ENCODE measurements at places on chromosomes 12 and 14.
A peak's percentile ranks its signal among the peaks of the same experiment; 100 is the strongest.

DNA sequence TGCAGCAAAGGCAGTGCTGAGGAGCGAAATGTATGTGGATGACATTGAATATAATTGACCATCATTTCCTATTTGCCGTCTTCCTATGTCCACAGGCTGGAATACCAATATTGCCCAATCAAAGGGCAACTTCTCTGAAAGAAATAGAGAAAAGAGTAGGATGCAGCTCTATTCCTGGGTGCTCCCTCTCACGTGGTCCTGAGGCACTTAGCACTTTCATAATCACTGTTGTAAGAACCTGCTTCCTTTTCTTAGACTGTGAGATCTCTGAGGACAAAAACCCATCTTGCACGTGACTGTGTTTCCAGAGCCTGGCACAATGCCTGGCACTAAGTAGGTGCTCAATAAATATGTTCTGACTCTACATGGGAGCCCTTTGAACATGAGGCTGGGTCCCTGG lies 122.7 kb upstream of the CPM start:
- DNase-seq, result no peak

DNA sequence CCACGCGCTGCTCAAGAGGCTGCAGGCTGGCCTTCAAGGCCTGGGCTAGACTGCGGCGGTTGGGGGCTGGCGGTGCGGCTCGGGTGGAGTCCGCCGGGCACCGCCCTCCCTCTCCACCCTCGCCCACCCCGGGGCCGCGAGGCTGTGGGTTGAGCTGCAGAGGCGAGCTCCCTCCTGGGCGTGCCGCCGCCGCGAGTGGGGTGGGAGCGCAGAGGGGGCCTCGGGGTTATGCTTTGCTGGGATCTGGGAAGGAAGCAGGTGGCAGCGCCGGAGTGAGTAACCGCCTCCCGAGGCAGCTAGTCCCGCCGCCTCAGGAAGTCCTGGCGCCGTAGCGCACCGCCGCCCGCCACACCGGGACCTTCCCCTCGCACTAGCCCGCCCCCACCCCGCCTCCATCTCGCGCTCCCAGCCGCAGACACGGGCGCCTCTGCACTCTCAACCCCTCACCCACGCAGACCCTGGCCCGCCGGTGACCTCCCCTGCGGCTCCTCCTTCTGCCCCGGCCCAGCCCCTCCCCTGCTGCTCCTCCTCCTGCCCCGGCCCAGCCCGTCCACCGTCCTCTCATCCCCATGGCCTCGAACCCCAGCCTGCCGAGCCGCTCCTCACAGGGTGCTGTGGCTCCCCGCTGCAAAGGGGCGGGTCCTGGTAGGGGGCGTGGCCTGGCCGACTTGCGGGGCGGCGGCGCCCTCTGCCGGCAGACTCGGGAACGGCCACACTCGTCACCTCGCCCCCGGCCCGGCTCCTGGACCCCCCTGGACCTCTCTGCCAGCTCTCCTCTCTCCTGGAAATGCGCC lies 16.6 kb downstream of the TAMALIN start:
- peak; percentile 83 for DNase-seq

GRCh38 chr12:125110641-125111360 lies 45.6 kb downstream of the AACS start:
- DNase-seq, result no peak

GRCh38 chr14:23168246-23168645 lies 15.2 kb downstream of the SLC7A8 start:
- DNase-seq, result no peak

DNA sequence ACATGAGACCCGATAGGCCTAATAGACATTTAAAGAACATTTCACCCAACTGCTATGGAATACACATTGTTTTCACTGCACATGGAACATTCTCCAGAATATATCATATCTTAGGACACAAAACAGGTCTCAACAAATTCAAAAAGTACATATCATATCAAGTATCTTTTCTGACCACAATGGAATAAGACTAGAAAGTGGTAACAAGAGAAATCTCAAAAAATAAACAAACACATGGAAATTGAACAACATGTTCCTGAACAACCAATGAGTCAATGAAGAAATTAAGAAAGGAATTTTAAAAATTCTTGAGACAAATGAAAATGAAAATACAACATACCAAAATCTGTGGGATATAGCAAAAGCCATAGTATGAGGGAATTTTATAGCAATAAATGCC lies 208.1 kb downstream of the PTPRO start:
- no peak for DNase-seq

DNA sequence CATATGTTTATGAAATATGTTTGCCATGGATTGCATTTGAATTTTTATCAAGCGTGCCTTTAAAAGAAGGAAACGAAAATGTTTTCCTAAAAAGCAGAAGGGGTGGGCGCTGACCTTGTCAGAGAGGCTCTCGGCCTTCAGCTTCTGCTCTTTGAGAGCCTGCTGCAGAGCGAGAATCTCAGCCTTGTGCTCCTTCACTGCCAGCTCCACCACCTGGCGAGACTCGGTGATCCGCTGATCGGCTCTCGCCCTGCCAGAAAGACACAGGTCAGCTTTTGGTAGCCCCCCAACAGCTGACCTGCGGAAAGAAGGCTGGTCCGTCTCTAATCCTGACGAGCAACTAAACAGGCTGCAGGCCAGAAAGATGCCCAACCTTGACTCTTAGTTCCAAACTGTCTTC lies 62.4 kb downstream of the PRKAB1 start:
- no peak for DNase-seq

GRCh38 chr12:71645268-71645667 lies 18.4 kb downstream of the ZFC3H1 start:
- DNase-seq, result no peak

GRCh38 chr12:3045494-3045893 lies 31.7 kb upstream of the TSPAN9 start:
- DNase-seq, result no peak

GRCh38 chr14:97902630-97903029 lies 1105.4 kb downstream of the VRK1 start:
- DNase-seq, result no peak

All from head of caudate nucleus (tissue), 42 donors.